Activated CD8-positive, alpha-beta memory T cell treated with anti-CD3 and anti-CD28 coated beads for 24 hours (primary cell): ENCODE measurements at places on chromosomes 3 and 15.

DNA sequence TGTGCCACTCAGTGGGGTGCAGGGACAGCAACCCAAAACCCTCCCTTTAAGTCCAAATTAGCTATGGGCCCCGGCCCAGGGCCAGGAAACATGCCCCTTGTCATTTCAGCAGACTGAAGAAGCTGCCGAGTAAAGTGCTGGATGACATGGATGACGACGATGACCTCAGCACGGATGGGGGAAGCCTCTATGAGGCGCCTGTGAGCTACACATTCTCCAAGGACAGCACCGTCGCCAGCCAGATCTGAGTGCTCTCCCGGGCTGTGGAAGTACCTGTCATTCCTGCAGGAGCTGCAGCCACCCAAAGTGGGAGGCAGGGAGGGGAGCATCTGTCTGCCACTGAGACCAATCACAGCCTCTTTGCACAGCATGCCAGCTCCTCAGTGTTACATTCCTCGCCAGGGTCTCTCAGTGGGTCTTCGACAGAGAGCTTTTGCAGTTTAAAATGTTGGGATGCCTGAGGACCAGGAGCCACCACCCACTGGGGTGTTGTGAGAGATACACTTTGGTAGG lies 44.4 kb upstream of the MYZAP start:
- DNase-seq: no peak

DNA sequence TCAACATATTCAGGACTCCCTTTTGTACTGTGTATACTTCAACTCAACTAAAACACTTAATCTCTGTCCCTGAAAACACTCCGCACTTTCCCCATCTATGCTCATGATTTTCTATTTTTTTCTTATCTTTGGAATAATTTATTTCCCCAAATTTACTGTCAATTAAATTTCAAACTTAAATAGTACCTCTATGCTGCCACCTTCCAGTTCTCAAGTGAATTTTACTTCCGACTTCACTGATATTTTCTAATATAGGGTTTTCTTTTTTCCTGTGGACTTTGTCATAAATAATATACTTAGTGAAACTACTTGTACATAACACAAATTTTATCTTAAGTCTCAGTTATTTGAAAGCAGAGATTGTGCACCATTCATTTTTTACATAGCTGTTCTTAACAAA lies 1303.3 kb downstream of the OTOL1 start:
- DNase-seq: no peak

DNA sequence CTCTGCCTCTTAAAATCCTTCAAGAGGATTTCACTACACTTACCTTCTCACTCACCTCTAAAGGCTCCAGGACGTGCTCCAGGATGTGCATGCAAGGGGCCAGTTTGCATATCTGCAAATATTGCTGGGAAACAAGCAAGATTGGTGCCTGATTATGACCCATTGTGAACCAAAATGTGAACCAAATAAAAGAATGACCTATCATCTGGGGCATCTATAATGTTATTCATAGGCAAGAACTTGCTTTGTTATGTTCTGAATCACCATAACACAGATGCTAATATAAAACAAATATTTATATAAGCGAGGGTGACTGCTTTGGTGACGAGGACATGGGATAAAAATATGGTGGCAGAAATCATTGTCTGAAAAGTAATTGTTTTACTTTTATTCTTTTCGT lies 5.5 kb downstream of the IL12A start:
- DNase-seq: no peak

DNA sequence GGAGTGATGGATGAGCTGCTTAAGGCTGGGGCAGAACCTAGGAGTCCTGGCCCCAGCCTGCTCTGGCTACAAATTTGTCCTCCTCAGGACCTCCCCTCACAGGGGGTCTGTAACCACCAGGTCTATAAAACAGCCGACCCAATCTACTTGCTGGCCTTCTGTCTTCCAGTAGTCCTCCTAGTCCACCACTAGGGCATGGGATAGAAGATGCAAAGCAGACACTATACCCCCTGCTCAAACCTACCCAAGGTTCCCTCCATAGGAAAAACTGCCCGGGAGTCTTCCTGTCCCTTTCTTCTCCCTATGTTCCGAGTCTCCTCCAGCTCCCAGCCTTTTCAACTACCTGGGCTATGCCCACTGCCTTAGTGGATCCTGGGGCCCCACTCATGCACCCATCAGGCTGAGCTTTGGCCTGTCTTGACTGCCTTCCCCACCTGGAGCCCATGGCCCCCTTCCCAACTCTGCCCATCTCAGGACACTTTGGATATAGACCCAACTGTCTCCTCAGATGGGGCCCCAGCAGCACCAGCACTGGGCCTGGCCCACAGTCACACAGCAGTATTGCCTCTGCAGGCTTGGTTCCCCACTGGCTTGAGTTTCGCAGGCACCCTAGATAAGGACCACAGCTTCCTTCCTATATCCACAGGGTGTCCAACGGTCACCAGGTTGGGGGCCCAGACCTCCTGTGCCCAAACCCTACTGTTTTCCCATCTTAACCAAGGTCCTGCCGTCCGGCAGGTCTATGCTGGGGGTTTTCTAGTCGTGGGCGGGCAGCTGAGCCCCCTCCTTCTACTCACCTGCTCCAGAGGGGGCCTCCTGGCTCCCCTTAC lies 1.1 kb downstream of the HYAL3 start:
- DNase-seq: no peak

DNA sequence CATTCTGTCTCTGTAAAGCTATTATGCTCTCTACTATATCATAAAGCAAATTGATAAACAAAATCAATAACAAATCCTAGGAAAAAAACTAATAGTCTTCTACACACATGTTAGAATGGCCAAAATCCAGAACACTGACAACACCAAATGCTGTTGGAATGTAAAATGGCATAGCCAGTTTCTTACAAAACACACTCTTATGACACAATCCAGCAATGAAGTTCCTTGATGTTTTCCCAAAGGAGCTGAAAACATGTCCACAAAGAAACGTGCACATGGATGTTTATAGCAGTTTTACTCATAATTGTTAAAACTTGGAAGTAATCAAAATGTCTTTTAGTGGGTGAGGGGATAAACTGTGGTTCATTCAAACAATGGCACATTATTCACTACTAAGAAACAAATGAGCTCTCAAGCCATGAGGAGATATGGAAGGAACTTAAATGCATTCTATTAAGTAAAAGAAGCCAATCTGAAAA lies 32.7 kb downstream of the CADM2 start:
- no peak for DNase-seq

- DNase-seq: no peak
Observed at GRCh38 chr3:75001330-75001729, 386.9 kb upstream of the CNTN3 start.

DNA sequence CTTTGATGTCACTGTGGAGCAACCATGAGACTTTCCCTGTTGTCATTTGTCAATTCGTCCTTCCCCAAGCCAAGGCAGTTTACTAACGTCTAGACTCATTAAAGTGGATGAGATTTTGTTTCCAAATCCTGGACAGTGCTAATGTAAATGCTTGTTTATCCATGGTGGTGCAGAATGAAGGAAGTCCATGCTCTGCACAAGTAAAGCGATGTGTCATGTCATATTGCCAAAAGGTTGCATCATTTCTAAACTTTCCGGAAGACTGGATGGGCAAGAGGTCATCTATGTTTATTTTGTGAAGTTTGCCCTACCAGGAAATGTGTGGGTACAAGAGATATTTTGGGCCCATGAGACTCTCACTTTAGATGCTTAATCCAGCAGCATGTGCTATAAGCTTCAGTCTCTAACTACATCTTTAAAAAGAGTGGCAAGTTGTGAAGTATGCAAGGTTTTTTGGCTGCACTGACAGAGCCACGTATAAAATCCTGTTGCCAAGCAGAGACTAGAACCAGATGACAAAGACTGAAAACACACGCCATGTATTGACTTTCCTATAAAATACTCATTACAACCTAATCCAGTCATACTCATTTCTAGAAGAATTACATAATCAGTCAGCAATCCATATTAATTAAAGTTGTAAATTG lies 72.1 kb upstream of the FNDC3B start:
- no peak for DNase-seq

- peak; percentile 59 for DNase-seq
Observed at GRCh38 chr15:99438224-99438585, 127.6 kb upstream of the MEF2A start.

GRCh38 chr3:126474498-126475412 lies 936 bp downstream of the ZXDC start:
- peak; percentile 80 for DNase-seq

GRCh38 chr3:36677331-36678007 lies 86.9 kb downstream of the DCLK3 start:
- DNase-seq: no peak

DNA sequence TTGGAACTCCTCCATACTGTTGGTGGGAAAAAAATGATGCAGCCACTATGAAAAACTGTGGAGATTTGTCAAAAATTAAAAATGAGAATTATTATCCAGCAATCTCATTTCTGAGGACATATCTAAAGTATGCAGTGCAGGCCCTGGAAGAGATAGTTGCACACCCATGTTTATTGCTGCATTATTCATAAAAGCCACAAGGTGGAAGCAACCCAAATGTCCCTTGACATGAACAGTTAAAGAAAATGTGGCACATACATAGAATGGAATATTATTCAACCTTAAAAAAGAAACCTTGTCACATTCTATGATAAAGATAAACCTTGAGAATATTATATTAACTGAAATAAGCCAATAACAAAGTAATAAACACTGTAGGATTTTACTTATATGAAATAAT lies 80.9 kb upstream of the ARHGEF26 start:
- DNase-seq: no peak

- DNase-seq: no peak
Observed at GRCh38 chr3:14991151-14991742, 43.9 kb downstream of the NR2C2 start.

- no peak for DNase-seq
Observed at GRCh38 chr3:187717572-187717971, 15.2 kb upstream of the RTP2 start.

DNA sequence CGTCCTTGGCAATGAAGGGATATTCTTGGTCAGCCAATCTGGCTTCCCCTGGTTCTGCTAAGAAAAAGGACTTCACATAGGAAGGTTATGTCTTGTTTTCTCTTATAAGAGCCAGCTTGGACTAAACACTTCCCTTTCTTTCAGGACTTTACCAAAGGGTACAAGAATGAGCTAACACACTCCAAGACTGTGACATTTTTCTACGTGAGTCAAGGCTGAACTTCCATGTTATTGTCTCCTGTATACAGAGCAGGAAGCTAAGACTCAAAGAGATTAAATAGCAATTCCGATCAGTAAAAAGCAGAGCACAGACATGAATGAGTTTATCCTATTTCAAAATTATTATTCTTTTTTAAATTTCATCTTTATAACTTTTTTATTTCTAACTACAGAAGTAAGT lies 63.3 kb upstream of the STT3B start:
- DNase-seq: no peak

GRCh38 chr15:61266921-61267320 lies 37.8 kb upstream of the RORA start:
- DNase-seq: no peak

- DNase-seq: no peak
Observed at GRCh38 chr3:94525043-94525442, 462.2 kb downstream of the NSUN3 start.

DNA sequence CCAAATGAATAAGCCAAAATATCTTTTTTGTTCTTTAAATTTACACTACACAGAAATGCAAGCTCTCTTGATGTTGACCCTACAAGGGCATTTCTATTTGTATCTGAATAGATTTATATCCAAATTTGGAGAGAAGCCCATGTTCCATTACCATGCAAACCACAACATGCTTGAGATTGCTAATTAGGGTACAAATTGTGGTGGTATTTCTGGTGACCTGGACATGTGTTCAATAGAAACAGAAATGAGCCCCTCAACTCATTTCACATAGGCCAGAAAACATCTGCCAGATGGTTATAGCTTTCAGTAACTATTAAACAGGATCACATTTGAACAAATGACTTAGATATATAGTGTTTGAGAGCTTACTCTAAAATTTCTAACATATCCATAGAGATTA lies 23.5 kb upstream of the PLSCR5 start:
- no peak for DNase-seq

DNA sequence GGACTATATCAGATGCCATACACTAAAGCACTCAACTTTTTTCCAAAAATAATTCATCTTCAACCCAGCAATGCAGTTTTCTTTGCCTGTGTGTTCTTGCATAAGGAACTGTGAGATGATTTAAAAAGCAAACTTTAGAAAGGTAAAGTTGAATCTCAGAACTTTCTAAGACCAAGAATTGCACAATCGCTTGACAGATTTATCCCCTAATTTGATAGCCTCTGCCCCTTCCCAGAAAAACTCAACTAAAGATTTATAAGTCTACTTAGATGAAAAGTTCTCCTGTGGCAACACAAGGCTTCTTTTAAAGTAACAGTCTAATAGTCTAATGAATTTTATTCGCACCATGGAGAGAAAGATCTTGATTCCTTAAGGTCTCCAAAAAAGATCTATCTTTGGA lies 259.3 kb downstream of the MAGI1 start:
- DNase-seq: no peak

DNA sequence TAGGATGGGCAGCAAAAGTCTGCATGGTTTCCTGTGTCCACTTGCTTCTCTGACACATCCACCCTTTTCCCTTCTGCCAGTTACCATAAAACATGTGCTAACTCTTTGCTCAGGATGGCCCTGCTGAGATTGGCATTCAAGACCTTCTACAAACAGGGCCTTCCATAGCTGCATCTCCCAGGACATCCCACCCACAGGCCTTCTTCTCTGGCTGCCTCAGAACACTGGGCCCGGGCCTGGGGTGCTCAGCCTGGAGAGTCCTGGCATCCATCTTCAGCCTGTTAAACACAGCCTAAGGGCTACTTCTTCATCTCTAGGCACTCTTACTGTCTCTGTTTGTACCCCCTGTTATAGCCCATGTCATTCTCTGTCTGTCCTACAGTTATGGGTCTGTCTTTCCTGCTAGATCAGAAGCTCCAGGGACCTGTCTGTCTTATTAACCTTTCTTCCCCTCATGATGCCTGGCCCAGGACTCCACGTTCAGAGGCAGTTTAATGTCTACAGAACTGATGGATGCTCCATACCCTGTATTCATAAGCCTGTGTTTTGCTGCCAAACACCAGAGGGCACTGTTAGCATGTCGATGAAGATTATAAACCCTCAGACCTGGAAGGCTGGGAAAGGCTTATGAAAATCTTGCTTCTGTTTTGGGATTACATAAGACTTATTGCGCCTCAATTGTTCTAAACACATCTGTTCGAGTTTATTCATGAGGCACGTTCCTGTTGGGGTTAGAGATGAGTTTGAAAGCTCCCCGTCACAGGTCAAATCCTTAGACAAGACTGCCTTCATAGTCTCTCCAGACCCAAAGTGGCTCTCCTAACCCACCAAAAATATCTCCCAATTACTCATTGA lies 16.5 kb downstream of the SEMA3G start:
- no peak for DNase-seq

DNA sequence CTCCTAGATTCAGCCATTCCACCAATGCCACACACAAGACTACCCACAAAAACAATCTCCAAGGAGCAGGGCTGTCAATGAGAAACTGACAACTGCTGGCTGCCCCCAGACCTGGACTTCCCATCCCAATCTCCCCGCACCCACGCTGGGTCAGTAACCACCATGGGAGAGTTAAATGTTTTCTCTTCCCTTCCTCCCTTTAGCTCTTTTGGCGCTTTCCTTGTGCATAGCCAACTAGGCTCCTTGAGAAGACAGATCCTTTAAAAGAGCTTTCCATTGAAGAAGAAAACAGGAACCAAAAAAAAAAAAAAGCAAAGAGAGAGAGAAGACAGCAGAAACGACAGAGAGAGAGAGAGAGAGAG lies 8.3 kb downstream of the BCL6 start:
- no peak for DNase-seq

GRCh38 chr15:62457100-62457499 lies 292.0 kb upstream of the C2CD4B start:
- DNase-seq: no peak

- DNase-seq: no peak
Observed at GRCh38 chr3:136990826-136991225, 33.0 kb downstream of the IL20RB start.

- DNase-seq: no peak
Observed at GRCh38 chr3:8938021-8938420, 25.3 kb downstream of the RAD18 start.
